ENCODE measurements at places on chromosomes 12 and 14.

- no peak for DNase-seq
Measured at GRCh38 chr12:51850081-51850964, 1.8 kb upstream of the FIGNL2 start.

GRCh38 chr12:72535212-72535990 lies 263.2 kb downstream of the TRHDE start:
- no peak for DNase-seq

- no peak for DNase-seq
Measured at GRCh38 chr12:106907411-106907810, 48.3 kb upstream of the TMEM263 start.

GRCh38 chr12:105736498-105736897 lies 402.3 kb downstream of the NUAK1 start:
- DNase-seq, result no peak

Data from stimulated activated CD4-positive, alpha-beta T cell treated with anti-CD3 and anti-CD28 coated beads, Interleukin-1b, Interleukin-23, amount 100 ng/mL, for 1 hour (primary cell).